SJCRH30 (cell line): ENCODE measurements at places on chromosomes 6 and 20. TPM values are rescaled to one million over a fixed set of nuclear protein-coding genes. Genes with fewer than 3 reads are reported as not detected.

Gene RAB44
- not detected in 2 replicates for total RNA-seq

Gene RPS6KA2
- 4.2 and 6.3 TPM in 2 replicates for total RNA-seq

Gene OVOL2
- not detected in 2 replicates for total RNA-seq

DNA sequence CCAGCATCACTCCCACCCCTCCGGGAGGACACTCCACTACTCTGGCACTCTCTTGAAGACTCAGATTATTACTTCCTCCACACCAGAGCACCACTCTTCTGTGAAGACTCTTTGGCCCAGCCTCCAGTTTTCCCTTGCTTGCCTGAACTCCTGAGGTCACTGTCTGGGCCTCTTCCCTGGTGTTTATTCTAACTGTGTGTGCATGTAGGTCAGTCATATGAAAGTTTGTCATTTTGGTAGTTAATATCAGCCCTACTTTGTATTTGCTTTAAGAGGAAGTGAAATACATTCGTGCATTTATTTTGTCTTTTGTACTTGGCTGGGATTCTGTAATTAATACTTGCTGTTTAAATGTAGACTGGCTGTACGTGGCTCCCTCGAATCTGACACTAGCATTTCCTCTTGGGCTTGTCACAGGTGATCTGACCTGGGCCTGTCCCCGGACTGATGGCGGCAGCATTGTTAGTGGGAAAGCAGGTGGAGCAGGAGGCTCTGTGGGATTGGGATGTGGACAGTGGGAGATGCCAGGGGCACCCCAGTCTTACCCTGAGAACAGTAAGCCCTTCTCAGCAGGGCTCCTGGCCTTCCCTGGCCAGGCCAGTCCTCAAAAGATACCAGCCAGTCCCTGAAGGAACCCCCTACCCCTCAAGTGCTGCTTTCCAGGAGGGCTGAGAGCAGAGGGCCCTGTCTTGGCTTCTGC lies 350.5 kb downstream of the CDC5L start:
- DNase-seq: no peak

Gene GPR63
- total RNA-seq: 8.7 and 9.8 TPM in 2 replicates

Gene SLC13A3
- total RNA-seq: not detected in 2 replicates

DNA sequence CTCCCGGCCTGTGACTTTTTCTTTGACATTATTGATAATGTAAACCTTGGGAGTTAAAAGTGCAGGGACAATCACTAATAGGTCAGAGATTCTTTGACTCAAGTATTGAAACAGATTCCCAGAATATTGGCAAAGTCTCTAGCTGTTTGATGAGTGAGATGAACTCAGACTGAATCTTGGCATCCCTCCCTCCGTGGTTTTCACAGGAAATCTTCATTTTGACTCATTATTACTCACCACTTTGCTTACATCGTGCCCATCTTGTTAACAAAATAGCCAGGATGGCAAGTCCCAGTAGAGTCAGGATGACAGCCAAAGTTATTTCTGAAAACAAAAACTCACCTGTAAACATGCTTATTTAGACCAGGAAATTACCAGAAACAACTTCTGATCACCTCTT lies 2.0 kb downstream of the TSBP1 start:
- DNase-seq: no peak

- peak; percentile 88 for DNase-seq
Measured at GRCh38 chr6:47247227-47247797, 62.4 kb downstream of the TNFRSF21 start.

DNA sequence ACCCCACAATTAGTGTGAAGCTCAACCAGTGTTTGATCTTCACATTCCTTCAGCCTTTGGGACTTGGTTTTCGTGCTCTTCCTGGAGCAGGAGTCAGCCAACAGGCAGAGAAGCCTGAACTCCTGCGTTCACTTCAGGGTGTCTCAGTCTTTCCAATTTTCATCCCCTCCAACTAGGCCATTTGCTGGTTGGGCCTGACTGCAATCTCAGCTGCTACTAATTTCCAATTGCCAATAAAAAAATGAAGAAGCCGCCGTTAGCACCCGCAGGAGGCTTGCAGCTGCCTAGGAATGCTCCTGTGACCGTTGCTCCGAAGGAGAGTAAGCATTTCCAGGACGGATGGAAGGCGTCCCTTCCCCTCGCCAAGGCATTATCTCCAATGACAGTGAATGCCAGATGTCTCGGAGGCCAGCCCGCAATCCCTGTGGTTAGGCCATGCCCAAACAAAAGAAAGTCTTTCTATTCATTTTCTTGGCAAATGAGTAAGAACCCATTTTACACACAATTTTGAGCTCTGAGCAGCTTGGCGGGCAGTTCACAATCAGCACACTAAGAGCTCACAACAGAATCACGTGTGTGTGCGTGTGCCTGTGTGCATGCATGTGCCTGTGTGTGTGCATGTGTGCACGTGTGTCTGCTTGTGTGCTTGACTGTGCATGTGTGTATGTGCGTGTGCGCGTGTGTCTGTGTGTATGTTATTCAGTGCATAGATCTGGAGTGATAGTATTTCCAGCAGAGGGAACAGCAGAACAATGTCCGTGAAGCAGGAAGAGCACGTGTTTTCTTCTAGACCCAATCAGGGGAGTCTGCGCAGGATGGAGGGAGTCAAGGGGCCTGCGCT lies 301.2 kb downstream of the SMOC2 start:
- no peak for DNase-seq

Gene MEI4
- total RNA-seq: not detected in 2 replicates

- DNase-seq: no peak
Measured at GRCh38 chr20:13928901-13929300, 61.5 kb downstream of the SEL1L2 start.

GRCh38 chr6:16394632-16395031 lies 156.2 kb downstream of the GMPR start:
- DNase-seq: no peak

- DNase-seq: no peak
Measured at GRCh38 chr6:152969688-152970418, 13.0 kb downstream of the FBXO5 start.

Gene LRRC1
- 5.1 and 7.4 TPM in 2 replicates for total RNA-seq

DNA sequence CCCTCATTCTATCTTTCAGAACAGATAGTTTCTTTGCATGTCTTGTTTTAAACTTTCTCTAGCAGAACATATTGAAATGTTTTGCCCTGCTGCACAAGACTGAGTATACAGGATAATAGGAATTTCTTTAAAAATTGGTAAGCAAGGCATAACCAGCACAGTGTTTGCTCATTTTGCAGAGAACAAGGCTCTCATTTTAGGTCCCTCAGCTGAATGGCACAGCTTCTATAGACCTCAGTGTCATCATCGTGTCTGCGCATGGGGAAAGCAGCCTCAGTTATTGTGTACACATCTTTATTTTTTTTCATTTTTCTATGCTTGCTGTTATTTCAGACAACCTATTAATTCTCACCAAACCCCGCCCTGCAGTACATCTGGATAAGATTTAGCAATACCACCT lies 35.7 kb downstream of the TTI1 start:
- DNase-seq: no peak

Gene CGA
- 0.20 TPM in 1 of 2 replicates, not detected in the other for total RNA-seq

Gene DLK2
- total RNA-seq: 5.4 and 5.8 TPM in 2 replicates

DNA sequence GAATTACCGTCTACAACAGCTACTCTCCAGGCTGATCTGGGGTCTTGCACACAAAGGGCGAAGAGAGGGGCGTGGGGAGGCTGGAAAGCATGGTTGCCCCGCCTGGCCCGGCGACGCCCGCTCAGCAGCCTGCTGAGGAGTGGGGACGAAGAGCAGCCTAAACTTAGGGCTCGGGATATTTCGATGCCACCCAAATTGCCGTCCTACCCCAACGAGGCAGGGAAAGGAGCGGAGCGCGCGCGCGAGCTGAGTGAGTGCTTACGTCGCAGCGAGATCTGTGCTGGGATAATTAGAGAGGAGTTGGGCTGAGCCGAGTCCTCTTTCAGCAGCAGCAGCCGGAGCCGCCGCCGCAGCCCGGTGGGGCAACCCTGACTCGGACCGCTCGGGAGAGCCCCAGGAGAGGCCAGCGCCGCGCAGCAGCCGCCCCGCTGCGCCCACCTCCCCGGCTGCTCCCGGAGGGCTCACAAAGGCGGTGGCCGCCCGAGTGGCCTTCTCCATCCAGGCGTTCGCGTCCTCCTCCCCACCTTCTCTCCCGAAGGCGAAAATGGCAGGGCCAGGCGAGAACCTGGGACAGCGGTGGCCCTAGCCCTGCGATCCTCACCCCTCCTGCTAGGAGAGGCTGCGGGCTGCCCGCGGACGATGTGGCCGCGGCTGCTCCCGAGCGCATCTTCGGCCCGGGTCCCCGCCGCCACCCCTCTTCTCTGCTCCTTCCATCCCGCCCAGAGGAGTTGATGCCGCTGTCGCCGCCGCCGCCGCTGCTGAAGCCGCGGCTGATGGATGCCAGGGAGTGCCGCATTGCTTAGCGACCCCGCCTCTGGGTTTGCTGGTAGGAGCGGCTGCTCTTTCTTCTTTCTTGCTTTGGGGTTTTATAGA lies at the start of gene CLVS2:
CLVS2 (plus strand) TSS at position 315 of the 873 bp plus-strand sequence. CDS start 1,543 bp downstream, outside the sequence.
- DNase-seq: no peak

- peak; percentile 37 for DNase-seq
Measured at GRCh38 chr6:116969211-116969863, 92.3 kb downstream of the RFX6 start.

Gene MSH5
- 12.9 and 13.4 TPM in 2 replicates for total RNA-seq

GRCh38 chr20:2651772-2652723 lies at the start of gene NOP56:
Gene NOP56 (plus strand): TSS chr20:2652632. CDS start chr20:2652661, 29 bp downstream.
- peak; percentile 94 for DNase-seq

Gene ARFGEF3
- total RNA-seq: 8.8 and 9.3 TPM in 2 replicates

DNA sequence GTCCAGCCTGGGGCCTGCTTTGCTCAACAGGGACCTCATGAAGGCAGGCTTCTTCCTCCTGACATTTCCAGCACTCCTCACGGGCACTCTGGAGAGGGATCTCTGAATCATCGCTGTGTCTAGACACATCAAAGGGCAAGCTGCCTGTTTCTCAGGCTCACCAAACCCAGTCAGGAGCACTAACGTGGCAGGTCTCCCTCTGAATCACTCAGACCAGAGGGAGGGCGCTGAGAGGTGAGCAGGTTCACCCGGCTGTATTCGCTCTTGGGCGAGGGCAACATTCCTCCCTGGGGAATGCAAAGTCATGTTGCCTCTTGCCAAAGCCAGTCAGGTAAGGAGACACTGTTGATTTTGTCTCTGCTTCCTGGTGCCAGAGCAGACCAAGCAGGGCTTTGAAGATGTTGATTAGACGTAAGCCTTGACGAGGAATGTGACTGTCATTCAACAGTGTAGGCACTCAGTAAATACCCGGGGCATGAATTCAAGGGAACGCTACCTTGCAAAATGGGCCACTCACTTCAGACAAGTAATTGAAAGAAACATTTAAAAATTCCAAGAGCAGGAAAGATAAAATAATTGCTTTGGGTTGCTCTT lies 50.1 kb downstream of the CYP24A1 start:
- no peak for DNase-seq

DNA sequence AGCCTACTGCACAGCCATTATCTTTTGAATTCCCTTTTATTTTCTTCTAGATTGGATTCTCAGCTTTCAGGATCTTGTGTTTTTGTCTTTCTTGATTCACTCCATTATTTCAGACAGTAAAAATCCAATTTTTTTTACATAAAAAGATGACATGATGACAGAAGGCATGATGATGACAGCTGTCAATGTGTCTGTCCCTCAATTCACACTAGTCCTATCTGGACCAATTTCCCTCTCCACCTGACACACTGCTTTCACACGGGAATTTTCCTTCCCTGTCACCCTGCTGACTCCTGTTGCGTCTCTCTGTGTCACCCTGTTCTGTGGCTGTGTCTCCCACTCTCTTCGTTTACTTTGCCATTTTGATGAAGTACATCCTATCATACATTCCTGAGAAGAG lies 73.6 kb downstream of the KHDC1L start:
- no peak for DNase-seq
